ENCODE measurements at places on chromosomes 7 and 10.

DNA sequence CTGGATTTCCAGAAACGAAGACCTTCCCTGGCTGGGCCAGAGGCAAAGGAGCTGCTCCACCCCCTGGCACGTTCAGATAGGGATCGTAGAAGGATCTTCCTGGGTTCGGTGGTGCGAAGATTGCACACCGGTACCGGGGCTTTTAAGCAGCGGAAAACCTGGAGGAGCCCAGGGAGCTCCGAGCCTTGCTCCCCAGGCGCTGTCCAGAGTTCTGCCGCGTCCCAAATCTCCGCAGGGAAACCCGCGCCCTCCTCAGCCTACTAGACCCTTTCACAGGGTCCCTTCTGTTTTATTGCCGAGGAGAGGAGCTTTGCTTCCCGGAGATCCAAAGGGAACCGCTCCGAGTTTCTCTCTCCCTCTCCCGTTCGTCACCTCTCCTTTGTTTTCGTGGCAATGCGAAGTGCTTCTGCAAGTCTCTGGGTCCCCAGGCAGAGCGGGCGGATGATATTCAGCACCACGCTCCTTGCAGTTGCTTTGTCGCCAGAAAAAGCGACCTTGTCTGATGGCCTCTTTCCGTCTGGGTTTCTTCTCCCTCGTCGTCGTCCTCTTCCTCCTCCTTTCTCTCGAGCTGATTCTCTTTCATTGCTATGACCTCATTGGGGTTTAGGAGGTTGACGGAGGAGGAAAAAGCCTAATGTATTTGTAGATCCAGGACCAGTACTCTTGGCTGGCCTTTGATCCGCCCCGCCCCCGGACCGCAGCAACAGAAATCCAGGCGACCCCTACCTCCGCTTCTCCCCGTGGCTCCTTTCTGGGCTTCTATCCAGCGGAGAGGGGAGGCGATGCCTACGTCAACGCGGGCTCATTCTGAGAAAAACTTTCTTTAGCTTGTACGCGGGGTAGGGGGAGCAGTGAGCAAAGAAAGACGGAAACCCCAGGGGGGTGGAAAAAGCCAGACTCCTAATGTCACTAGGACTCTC is at the start of gene TMEM196:
TMEM196 (minus strand) TSS at position 777 of the 920 bp plus-strand sequence. CDS start 921 bp downstream, outside the sequence.
- no peak for DNase-seq

- no peak for DNase-seq
Measured at GRCh38 chr10:125768219-125768855, 7.3 kb downstream of the MMP21 start.

DNA sequence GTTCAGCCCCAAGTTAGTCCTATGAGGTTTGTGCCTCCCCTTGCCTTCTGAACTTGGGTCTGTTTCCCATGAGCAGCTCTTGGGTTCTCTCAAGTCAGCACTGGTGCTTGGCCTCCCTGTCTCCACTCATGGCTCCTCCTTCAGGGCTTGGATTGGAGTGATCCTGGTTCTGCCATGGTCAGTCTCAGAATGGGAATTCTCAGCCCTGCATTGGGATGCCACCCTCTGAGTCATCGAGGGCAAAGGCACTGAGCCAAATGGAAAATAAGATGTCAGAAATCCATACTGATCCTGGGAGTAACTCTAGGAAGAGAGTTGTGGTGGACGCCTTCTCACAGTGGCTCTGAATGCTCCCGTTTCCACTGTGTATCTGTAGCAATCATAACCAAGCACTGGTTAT is 233.4 kb upstream of the HABP2 start:
- DNase-seq, result no peak

- DNase-seq, result peak; percentile 39
Measured at GRCh38 chr10:74223755-74224529, 72.9 kb downstream of the ADK start.

DNA sequence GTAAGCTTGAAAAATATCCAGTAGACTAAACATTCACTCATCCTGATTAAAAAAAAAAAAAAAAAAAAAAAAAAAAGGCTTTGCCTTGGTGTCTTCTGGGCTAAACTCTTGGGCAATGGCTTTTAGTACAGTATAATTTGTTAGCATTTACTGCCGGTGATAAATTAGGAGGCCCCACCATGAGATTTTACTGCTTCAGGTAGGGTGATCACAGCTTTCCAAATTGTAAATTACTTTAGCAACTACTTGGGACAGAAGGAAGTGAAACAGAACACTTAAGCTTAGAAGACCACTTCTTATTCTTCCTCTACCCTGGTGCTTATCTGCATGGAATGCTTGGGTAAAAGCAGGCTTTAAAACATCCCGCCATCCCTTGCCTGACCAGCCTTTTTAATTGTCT is 152.1 kb downstream of the HIBADH start:
- DNase-seq, result no peak

GRCh38 chr7:31418928-31419327 is 78.4 kb upstream of the NEUROD6 start:
- DNase-seq, result no peak

GRCh38 chr7:141575164-141575563 is 24.0 kb downstream of the AGK start:
- DNase-seq, result no peak

GRCh38 chr10:93072713-93073538 is 767 bp upstream of the CYP26A1 start:
- no peak for DNase-seq

GRCh38 chr7:12007576-12007975 is 175.6 kb upstream of the THSD7A start:
- DNase-seq, result no peak

- no peak for DNase-seq
Measured at GRCh38 chr7:117979954-117980497, 106.8 kb upstream of the CTTNBP2 start.

DNA sequence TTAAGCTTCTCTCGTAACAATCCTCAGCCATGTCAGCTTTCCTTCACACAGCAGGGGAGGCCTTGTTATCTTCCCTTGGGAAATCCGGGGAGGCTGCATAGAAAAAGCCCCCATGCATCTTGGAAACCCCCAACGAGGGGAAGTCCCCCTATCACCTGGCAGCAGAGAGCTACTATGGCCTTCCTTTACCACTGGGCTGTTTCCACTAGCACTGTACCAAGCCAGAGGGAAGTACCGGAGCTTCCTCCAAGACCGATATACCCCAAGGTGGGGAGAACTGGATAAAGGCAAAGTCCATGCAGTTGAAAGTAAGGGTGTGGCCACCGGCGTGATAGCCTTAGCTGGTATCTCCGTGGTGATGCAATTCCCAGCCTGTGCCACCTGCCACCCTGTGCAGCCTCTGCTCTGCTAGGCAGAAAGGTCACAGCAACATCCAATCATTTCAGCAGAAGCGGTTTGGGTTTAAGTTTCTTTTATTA is 4.4 kb upstream of the CLIP2 start:
- peak; percentile 88 for DNase-seq

DNA sequence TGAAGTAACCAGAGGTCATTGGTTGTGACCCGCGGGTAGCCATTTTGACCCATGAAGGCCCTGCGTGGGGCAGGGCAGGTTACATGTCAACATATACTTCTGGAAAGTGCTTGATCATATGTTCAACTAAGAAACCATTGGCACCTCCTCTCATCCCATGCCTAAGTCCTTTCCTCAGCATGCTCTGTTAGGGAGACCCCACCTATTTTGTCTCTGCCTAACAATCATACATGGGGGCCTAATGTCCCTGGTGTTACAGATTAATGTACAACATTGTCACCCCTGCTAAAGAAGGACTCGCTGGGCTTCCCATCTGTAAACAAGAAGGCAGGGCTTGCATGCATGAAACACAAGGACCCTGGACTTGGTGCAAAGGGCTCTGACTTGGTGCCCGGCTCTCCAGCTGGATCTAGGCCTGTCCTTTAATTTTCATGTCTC is 133.7 kb upstream of the TNS3 start:
- DNase-seq, result no peak

GRCh38 chr10:101839416-101840063 is 4.1 kb downstream of the KCNIP2 start:
- peak; percentile 63 for DNase-seq

DNA sequence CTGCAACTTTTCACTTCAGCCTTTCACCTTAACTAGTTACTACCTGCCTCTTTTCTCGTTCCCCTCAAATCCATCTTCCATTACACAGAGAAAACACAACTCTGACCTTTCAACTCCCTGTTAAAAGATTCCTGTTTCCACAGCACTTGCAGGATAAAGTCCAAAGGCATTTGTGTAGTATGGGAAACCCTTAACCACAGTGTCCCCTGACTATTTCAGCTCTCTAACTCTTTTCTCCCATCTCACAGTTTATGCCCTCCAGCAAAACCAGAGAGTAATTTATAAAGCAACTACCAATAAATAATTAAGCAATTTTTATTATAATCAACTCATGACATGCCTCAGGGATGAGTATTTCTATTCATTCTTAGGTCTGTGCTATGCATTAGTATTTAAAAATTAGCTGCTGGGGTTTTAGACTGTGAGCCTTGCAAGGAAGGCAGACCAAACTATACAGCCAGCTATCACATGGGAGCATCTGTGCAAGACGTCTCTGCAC is 51.0 kb downstream of the COL1A2 start:
- no peak for DNase-seq

- DNase-seq, result no peak
Measured at GRCh38 chr10:17805330-17805729, 3.8 kb upstream of the MRC1 start.

- DNase-seq, result peak; percentile 12
Measured at GRCh38 chr10:111098679-111099437, 22.0 kb downstream of the ADRA2A start.

- DNase-seq, result no peak
Measured at GRCh38 chr7:27201580-27202017, 1.7 kb upstream of the HOXA13 start.

DNA sequence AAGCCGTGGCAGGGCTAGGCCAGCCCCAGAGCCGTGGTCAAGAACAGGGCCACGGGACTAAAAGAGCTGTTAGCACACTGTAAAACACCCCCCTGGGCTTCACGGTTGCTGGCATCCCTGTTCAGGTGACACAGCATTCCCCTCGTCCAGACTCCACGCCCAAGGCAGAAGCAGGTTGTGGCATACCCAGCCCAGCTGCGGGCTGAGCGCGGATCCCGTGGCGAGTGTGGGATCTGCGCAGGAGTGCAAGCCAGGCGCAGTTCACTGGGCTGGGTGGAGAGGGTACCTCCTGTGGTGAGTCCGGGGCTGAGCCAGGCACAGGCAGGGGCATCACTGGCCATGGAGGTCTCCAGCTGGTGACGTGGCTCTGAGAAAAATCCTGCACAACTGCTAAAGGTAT is 199.1 kb downstream of the FZD1 start:
- DNase-seq, result no peak

DNA sequence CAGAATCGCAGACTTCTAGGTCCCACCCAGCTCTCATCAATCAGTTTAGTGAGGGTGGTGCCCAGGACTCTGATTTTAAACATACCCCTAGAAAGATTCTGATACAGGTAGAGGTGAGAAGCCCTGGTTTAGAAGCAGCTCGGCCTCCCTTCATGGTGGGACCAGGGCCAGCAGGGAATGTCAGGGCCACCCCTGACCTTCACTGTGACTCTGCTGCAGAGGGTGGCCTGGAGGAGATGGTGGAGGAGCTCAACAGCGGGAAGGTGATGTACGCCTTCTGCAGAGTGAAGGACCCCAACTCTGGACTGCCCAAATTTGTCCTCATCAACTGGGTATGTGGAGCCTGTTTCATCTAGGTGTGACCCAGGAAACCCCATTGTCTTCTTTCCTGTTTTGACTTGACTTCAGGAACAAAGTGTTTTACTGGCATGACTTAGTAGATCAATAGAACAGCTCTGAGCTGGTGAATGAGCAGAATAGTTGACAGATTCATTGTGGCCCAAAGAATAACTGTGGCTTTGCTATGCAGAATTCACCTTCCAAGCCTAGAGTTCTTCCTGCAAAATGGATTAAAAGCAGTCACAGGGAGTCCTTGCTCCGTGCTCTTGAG is 7.2 kb downstream of the DBNL start:
- DNase-seq, result no peak

- peak; percentile 69 for DNase-seq
Measured at GRCh38 chr7:131501422-131501821, 55.0 kb downstream of the PODXL start.

- DNase-seq, result no peak
Measured at GRCh38 chr10:62186999-62187675, 81.5 kb downstream of the RTKN2 start.

- no peak for DNase-seq
Measured at GRCh38 chr7:25775570-25775969, 376.4 kb upstream of the NFE2L3 start.

- DNase-seq, result no peak
Measured at GRCh38 chr10:80194373-80195045, 10.8 kb downstream of the ANXA11 start.

DNA sequence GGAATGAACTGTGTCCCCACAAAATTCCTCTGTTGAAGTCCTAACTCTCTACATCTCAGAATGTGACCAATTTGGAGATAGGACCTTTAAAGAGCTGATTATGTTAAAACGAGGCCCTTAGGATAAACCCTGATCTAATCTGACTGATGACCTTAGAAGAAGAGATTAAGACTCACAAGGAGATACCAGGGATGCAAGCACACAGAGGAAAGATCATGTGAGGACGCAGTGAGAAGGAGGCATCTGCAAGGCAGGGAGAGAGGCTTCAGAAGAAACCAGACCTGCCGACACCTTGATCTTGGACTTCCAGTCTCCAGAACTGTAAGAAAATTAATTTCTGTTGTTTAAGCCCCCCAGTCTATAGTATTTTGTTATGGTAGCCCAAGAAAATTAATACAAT is 94.9 kb upstream of the ZNF800 start:
- no peak for DNase-seq

DNA sequence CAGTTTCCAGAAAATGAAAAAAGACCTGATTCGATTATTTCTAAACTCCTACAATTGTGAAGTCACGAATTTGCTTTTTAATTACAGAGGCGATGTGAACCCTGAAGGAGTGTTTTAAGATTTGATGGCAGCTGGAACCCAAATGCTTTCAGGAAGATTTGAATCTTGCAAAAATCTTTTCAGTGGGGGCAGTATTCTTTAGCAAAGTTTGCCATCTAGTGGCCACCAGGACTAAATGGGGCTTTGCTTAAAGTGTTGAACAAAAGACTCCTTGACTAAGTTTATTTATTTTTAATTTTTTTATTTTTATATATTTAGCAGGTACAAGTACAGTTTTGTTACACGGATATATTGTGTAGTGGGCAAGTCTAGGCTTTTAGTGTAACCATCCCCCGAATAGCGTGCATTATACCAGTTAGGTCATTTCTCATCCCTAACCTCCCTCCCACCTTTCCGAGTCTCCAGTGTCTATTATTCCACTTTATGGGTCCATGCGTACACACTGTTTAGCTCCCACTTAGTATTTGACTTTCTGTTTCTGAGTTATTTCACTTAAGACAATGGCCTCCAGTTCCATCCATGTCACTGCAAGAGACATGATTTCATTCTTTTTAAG is 98.8 kb downstream of the CACNB2 start:
- peak; percentile 36 for DNase-seq

- DNase-seq, result no peak
Measured at GRCh38 chr7:144388950-144389349, 14.5 kb downstream of the NOBOX start.

- no peak for DNase-seq
Measured at GRCh38 chr7:1402791-1403637, 56.3 kb downstream of the MICALL2 start.

GRCh38 chr10:46545861-46546590 is 10.4 kb downstream of the GPRIN2 start:
- DNase-seq, result no peak

DNA sequence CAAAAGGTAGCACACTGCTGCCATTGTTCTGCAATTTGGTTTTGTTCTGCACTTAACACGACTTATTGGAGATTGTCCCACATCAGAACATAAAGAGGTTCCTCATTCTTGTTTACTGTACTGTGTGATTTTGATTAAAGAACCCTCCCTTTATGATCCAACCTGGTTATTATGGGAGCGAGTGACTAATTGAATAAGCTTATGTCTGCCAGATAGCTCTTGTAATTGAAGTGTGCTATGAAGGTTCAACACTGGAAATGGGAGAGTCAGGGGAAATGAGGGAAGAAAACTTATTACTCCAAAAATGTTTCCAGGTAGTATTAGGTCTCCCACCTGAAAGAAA is 33.9 kb downstream of the CASP7 start:
- DNase-seq, result no peak

Data from GM12865 (cell line).